ENCODE measurements at places on chromosomes 12 and 14.

DNA sequence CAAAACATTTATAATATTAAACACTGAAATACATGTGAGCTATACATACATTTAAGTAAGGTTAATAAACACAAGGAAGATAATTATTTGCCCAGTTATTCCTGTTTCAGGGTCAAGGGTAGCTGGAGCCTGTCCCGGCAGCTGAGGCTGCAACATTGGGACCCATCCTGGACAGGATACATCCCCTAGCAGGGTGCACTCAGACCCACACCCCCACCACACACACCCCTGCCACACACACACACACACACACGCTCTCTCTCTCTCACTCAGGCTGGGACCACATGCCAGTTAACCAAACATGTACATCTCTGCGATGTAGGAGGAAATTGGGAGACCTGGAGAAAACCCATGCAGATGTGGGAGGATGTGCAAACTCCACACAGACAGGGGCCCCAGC is 112.6 kb upstream of the TMCC3 start:
- no peak for DNase-seq

DNA sequence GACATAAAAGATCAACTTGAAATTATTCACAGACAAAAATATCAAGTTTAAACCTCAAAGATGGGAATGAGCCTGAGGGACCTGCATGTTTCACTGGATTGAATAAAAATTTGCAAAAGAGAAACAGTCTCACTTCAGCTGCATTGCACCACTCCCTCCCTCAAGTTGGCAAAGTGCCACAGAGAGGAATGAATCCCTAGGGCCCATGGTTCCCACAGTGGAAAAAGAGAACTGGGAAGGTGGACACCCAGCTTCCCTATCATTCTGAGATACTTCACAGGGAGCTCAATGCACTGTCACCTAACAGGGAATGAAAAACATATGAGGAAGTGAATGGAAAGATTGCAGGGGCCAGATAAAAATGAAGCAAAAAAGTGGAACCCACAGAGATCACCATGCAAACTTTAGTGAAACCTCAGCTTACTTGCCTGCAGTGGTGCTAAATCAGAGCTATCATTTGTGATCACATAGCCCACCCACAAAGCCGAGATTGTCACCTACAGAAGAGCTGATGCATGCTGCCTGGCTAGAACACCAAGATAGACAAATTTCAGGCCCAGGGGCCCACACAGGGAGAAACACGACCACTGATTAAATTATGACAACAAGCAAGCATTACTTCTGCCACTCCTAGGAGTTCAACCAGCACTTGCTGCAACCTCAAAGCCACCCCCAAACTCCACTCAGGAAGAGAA is 911.3 kb downstream of the LRFN5 start:
- no peak for DNase-seq

DNA sequence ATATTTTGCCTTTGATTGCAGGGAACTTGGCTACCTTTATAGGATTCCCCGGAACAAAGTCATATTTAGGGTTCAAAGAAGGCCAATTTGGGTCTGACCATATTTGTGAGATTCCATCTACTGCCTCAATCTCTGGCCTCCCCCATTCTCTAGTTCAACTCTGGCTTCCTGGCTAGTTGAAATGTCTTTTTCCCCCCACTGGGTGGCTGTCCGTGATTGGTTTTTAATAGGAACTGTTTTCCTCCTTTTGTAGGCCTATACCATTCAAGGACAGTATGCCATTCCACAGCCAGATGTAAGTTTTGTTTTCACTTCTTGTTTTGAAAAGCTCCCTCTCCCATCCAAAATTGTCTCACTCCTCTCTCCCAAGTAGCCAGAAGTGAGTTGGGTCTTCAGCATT is 13.8 kb downstream of the PCBP2 start:
- DNase-seq = no peak

- DNase-seq = no peak
Observed at GRCh38 chr14:104499784-104500760, 79.5 kb upstream of the C14orf180 start.

DNA sequence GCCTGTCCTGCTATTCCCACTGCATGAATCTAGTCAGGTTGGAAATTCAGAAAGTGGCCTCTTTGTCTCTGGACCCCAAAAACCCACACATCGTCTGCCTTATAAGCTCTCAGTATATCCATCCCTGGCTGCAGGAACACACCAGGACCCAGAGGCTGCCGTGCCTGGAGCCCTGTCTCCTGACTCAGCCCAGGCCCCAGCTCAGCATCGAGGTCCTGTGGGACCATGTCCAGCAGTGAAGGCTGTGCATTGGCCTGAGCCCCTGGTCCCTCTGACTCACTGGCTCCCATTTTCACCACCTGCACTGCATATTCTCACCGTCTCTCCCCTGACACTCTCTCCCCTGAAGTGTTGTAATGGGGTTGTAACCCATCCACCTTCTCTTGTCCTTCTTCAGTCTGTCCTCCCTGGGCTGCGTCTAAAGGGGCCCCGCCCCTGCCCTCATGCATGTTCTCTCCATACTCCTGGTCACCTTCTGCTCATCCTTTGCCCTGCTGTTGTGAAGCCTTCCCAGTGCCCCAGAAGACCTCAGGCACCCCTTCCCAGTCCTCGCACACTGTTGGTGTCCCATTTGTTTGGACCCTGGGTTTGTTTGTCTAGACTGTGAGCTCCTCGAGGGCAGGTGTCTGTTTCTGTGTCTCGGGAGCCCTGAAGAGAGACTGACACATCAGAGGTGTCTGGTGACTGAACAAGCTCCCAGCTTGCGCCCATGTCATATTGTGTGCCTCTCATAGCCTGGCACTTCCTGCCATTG is 43.8 kb downstream of the EVL start:
- DNase-seq = no peak

Measured in cortex of kidney (tissue), 1 donor.